AG20443 (cell line): ENCODE measurements at places on chromosomes 6 and 20.

DNA sequence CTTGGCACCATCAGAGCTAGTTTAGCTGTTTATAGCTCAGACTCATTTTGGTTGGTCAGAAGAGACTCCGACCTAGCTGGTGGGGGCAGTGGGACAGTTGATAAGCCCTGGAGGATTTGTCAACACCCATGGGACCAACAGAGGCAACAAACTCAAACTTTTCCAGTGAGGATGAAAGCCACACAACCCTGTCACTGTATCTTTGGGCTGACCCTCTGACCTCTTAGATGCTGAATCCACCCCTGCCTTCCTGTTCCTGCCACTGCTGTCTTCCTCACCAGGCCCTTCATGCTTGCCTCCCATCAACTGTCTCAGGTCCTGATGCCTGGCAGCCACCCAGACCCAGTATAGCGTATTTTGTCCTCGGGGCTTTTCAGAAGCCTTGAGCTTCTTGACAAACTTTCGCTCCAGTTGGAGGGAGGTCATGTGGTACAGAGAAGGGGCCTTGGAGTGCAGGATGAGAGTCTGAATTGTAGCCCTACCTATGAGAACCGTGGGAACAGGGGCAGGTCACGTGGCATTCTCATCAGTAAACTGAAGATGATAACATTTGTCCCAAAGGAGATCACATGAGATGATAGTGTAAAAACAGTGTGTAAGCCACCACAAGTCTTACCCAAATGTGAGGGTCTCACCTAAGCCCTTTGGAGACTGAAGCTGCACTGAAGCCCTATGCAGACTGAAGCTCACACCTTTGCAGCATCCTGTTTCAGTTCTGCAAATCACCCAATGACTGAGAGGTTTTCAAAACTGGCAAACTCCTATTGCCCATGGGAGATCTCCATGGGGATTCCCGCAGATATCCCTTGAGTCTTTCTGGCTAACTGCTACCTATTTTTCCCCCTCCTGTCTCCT lies 72.0 kb upstream of the F13A1 start:
- no peak for DNase-seq

- DNase-seq = no peak
Observed at GRCh38 chr20:62719250-62719935, 10.8 kb downstream of the NTSR1 start.

DNA sequence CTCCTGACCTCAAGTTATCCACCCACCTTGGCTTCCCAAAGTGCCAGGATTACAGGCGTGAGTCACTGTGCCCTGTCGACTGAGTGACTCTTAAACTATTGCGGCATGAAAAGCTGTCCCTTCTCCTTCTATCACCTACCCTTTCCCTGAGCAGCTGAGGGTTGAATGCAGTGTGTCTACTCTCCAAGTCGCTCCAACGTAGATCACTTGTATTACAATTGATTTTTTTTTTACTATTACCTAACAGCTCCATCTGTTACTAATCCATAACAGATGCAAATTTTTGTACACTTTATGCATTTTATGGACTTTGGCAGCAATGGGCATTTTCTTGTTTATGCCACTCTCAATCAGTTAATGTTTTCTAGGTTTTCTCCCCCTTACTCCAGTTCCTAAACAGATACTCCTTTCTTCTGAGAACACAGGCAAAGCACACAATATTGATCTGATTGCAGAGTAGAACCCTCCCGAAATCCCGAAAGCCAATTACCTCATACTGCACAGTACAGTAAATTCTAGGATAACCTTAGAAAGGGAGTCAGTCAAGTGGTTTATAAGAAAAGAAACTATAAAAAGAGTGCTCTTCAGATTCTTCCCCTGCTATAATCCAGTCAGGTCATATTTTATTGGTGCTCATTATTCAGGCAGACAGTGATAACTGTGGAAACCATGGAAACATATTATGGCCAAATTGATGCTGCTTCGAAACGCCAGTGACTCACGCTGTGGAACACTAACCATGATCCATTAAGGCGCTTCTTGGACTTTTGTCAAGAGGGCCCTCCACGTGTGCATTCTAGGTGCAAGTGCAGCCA lies 273.0 kb downstream of the ADGB start:
- peak; percentile 32 for DNase-seq

DNA sequence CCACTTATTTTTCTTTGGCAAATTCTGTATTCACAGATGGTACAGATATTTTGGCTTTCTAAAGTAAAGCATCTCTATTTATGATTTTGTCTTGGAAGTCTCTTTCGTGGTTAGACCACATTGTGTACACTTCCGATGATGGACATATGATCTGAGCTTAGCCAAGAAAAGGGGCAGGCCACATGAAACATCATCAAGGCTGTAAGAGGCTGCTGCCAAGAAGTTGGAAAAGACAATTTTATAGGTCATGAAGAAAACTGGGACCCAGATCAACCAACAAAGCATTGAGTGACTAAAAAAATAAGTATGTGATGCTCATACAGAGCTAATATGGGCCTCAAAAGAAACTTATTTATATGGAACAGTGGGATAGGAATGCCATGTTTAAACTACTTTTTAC lies 266.4 kb downstream of the HAO1 start:
- peak; percentile 33 for DNase-seq

- no peak for DNase-seq
Observed at GRCh38 chr6:52143551-52143950, 42.6 kb upstream of the IL17A start.

GRCh38 chr6:149862922-149863697 lies 1.0 kb downstream of the LRP11 start:
- peak; percentile 83 for DNase-seq

- DNase-seq = peak; percentile 49
Observed at GRCh38 chr20:50913690-50914375, 17.4 kb downstream of the ADNP start.

DNA sequence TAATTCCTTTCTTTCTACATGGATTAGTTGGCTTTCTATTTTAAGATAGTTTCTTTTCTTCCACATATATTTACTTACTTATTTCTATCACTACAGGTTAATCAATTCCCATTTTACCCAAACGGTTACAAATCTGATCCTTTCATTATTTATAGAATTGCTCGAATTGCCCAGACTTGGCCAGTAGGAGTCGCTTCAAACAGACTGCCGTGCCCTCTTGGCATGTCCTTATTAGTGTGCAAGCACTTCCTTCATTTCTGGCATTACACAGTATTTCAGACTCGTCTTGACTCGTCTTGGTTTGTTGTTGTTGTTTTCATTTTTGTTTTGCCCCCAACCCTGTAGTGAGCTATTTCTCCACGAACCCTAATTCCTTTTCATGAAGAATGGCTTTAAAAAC lies 74.6 kb downstream of the SAMD3 start:
- no peak for DNase-seq

- DNase-seq = no peak
Observed at GRCh38 chr6:35178932-35179832, 34.6 kb upstream of the SCUBE3 start.

GRCh38 chr6:12147557-12148316 lies 135.6 kb downstream of the HIVEP1 start:
- no peak for DNase-seq

DNA sequence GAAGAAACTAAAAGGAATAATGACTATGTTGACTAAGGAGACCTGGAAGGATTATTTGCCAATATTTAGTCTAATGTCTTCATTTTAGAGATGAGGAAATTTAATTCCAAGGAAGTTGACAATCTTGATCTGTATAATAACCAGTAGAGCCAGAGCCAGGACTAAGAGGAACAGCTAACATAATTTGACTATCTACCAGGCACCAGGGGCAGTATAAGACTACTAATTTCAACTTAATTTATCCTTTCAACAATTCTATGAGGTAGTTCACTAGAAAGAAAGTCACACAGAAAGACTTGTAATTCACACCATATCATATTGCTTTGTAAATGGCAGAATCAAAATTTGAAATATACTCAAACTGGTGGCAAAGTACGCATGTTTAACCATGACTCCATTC lies 273.0 kb upstream of the STXBP5 start:
- DNase-seq = no peak

DNA sequence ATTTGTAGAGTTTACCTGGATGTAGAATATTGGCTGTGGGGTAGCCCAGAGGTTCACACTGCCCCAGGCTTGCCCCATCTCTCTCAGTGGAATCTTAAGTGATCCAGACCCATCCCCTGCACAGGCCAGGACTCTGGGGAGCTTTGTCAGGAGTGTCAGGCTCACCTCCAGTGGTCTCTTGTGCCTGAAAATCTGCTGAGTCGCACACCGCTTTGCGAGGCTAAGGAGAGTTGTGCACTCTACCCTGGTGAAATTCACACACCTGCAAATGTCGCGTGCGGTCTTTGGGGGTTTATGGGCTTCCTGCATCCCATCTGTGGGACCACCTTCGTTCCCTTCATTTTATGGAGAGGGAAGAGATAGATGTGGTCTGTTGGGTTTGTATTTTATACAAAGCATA lies 63.6 kb upstream of the KIF25 start:
- DNase-seq = no peak

DNA sequence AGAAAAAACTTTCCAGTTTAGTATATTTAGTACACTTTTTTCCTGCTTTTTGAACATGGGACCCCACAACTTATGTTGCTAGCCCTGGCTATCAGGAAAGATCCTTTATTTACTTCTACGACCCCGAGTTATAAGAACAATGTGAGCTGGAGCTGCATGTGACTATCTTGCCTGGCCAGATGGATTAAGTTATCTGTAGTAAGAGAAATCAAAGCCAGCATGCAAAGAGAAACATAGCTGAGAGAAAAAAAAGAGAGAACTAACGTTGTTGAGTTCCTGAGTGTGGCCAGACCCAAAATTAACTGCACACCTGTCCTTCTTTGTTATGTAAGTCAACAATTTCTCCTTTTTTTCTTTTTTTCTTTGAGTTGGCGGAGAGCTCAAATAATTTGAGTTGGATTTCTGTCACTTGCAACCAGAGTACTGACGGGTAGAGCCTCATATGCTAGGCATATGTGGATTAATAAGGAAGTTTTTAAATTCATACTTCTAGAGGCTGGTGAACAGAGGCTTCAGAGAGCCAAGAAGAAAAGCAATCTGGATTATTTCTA lies 219.5 kb downstream of the HACE1 start:
- no peak for DNase-seq

DNA sequence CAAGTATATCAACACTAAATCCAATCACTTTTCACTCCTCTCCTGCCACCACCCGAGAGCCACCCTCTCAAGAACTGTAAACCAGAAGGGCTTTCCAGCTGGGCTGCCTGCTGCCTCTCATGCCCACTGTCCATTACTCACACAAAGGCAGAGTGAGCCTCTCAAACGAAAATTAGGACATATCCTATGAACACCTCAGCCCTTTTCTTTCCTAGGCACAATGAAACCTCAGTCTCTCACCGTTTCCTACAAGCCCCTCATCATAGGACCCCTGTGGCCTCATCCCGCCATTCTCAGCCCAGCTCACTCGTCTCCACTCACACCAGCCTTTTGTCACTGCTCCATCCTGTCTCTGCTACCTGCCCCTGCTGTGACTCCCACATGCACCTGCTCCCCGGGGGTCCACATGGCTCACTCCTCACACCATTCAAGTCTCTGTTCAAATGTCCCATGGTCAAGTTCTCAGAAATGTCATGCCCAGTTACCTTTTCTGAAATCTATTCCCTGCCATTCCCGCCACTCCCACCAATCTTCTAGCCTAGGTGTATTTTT lies 7.4 kb downstream of the HLA-F start:
- no peak for DNase-seq

DNA sequence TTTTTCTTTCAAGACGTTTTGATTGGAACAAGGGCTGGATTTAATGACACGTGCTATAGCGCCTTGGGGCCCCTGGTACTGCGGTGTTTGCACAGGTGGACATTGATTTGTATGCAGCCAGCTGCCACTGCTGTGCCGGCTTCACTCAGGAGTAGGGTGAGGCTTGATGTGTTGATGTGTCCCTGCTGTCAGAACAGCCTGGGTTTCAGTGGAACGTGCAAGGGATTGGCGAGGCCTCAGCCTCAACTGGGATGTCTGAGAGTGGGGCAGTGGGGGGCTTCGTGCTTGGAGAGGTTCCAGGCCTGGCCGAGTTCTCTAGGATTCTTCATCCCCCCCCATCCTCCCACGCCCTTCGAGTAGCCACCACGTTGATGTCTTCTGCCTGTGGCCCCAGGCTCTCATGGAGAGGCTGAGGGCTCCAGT lies 23.0 kb downstream of the PYGB start:
- DNase-seq = no peak

- no peak for DNase-seq
Observed at GRCh38 chr6:132465530-132466485, 47.1 kb downstream of the STX7 start.

GRCh38 chr20:4808872-4809271 lies 87.2 kb downstream of the PRND start:
- DNase-seq = peak; percentile 51

DNA sequence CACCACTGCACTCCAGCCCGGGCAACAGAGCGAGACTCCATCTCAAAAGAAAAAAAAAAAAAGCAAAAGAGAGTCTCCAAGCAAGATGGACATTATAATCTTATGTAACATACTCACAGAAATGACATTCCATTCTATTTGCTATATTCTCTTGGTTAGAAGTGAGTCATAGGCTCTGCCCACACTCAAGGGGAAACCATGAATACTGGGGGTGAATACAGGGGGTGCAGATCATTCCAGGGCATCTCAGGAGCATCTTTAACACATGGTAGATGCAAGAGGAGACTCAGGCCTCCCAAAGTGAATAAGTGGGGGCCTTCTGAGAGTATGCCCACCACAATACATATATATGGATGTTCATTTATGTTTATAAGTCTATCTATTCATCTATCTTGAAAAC lies 18.3 kb upstream of the RANBP9 start:
- peak; percentile 64 for DNase-seq

- DNase-seq = no peak
Observed at GRCh38 chr6:2433711-2434110, 188.3 kb upstream of the GMDS start.

DNA sequence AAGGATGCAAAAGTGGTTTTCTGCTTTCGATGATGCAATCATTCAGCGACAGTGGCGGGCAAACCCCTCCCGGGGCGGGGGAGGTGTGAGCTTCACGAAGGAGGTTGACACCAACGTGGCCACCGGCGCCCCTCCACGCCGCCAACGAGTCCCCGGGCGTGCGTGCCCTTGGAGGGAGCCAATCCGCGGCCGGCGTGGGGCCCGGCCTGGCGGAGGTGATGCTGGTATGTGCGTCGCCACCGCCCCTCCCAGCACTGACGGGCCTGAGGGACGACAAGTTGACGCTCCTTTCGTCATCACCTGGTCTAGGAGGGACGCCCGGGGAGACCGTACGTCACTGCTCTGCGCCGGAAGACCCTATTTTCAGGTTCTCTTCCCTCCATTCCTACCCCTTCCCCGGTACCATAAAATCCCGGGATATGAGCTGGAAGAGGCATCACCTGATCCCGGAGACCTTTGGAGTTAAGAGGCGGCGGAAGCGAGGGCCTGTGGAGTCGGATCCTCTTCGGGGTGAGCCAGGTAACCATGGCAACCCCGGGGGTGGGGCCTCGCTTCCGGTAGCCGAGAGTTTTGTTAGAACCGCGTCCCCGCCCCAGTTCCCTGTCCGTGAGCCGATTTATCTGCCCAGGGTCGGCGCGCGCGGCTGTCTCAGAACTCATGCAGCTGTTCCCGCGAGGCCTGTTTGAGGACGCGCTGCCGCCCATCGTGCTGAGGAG lies at the start of gene DXO:
TSS of gene DXO (minus strand) at position 146 of the 716 bp plus-strand sequence. CDS start 463 bp downstream, outside the sequence.
- peak; percentile 98 for DNase-seq

GRCh38 chr6:36128073-36128472 lies 2.2 kb upstream of the MAPK13 start:
- DNase-seq = no peak

- DNase-seq = no peak
Observed at GRCh38 chr6:149140137-149140909, 177.2 kb upstream of the TAB2 start.

- peak; percentile 58 for DNase-seq
Observed at GRCh38 chr20:61886721-61887595, 178.7 kb downstream of the TAF4 start.
